NCI-H460 (cell line): ENCODE measurements at places on chromosomes 1 and 21. TPM values are rescaled to one million over a fixed set of nuclear protein-coding genes. Genes with fewer than 3 reads are reported as not detected.

Gene NUP210L
- total RNA-seq = 0.02 TPM in 1 of 2 replicates, not detected in the other

DNA sequence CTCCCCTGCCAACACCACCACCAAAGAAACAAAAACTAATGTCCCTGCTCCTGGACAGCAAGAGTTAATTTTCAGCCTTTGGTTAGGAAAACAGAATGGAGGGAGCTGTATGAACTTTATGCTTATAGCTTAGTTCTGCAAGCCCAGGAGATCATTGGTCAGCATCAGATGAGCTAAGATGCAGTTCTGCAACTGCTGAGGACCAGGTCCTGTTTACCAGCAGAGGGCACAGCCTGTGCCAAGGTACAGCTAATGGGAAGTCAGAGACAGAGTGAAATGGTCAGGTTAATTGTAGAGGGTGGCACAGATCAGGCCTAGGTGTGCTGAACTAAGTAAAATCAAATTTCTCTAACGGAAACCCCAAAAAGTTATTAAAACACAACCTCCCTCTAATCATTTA, 161.3 kb downstream of the ROR1 start:
- no peak for DNase-seq

GRCh38 chr21:46411691-46412090, 47.0 kb upstream of the DIP2A start:
- DNase-seq = no peak

GRCh38 chr1:234468580-234468979, 10.4 kb downstream of the TARBP1 start:
- no peak for DNase-seq

- DNase-seq = peak; percentile 88
These were observed 2.4 kb downstream of the RUSC1 start for GRCh38 chr1:155322953-155323728.

DNA sequence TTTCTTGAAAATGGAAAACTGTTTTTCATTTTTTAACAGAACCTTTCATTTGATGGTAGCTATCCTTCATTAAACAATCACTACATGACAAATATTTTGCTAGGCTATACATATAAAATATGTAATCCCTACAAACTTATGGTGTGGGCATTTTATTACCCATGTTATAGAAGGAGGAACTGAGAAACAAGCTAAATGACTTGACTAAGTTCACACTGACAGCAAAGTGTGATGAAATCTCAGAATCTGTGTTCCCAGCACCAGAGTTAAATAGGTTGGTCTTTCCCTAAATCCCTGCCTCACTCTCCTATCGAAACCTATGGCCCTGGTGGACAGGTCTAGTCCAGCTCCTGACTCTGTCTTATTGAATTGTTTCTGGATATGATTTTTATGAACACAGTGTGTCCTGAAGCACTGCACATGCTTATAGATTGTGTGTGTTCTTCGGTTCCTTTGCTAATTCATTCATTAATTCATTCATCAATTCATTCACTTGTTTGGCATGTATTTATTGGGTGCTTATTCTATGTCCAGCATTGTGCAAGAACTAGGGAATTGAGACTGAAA, 301.0 kb downstream of the GRIK1 start:
- DNase-seq = no peak

- no peak for DNase-seq
These were observed 2.5 kb upstream of the TRPM2 start for GRCh38 chr21:44350773-44351481.

GRCh38 chr1:248631354-248632008, 3.4 kb downstream of the OR2T11 start:
- no peak for DNase-seq

GRCh38 chr21:41673596-41674335, 93.1 kb downstream of the RIPK4 start:
- DNase-seq = no peak

DNA sequence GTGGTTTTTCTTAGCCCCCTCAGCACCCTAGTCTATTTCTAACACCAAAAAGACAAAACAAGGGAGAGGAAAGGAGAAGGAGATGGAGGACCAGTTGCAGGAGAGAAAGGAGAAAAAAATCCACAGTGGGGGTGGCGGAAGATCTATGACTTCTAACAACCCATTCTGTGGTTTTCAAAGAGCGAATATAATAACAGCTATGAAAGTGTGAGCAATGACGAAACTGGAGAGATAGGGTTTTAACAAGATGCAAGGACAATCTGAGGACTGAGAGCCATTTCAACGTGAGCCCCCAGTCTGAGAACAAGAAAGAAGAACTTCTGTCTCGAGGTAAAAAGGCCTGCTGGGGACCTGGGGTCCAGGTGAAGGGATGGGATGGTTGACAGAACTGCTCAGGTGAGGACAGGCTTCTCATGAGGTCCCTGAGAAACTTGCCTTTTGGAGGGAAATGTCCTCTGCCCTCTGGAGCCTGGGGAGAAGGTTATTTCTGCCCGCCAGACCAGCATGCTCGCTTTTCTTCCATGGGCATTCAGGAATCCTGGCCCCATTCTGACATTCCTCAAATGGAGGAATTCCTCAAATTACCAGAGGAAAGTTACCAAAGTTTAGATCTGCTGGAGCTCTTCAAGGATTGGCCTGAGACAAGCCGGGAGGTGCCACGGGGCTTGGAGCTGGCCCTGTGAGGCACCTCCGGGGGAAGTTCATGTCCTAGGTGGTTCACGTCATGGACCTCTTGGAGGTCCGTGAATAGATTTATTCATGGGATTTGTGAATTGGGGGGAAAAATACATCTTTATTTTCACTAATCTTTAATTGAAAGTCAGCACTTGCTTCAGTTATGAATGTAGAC, at the start of gene CD160:
TSS of gene CD160 (plus strand) at position 270 of the 850 bp plus-strand sequence. CDS start 8,829 bp downstream, outside the sequence.
- no peak for DNase-seq
